ENCODE measurements at places on chromosomes 6 and 20.

DNA sequence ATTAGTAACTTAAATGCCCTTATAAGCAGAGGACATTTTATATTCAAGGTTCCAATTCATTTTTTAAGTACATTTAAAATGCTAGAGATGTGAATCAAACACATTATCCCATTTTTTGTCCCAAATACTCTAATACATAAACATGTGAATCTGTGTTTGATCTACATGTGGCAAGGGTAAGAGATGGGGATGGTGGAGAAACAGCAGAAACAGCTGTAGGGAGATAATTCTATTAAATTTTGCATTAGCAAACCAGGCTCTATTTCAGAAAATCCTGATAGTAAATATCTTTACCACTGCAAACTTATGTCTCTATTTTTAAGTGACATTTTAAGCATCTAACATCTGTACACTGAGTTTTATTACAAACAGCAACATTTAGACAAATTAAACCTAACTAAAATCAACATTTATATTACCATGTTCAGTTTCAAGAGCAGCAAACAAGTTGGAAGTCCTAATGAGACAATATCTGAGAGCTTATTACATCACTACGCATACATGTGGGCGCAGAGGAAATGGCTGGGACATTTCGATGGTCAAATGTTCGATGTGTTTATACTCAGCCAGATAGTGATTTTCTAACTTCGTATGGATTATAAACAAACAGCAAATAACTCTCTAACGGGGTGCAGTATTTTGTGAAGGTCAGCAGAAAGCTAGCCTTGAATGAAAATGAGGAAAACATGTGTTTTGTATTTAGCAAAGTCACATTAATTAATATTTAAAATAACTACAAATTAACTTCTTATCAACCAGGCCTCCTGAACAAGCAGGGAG lies 165.1 kb downstream of the GJA1 start:
- DNase-seq, result no peak

DNA sequence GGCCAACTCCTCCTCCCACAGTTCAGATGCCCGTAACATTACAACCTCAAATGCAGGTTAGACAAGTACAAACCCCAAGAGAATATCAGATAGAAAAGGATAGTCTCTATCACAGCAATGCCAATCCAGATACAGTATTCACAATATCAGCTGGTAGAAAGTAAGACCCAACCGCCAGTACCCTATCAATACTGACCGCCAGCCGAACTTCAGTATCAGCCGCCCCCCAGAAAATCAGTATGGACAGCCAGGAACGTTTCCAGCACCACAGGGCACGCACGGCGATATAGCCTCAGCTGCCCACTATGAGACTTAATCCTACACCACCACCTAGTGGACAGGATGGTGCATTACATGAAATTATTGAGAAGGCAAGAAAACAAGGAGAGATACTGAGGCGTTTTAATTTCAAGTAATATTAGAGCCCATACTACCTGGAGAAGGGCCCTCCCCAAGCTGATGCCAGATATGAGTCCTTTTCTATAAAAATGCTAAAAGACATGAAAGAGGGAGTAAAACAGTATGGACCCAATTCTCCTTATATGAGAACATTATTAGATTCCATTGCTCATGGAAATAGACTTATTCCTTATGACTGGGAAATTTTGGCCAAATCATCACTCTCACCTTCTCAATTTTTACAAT lies 17.6 kb upstream of the EIF2S2 start:
- peak; percentile 70 for DNase-seq

- peak; percentile 56 for DNase-seq
These were observed 31.8 kb upstream of the ZBP1 start for GRCh38 chr20:57651881-57652605.

GRCh38 chr6:57307850-57308249 lies 9.6 kb upstream of the PRIM2 start:
- no peak for DNase-seq

- DNase-seq, result no peak
These were observed 14.5 kb upstream of the SEC63 start for GRCh38 chr6:107972413-107973096.

GRCh38 chr6:160417550-160417949 lies 69.4 kb downstream of the SLC22A3 start:
- no peak for DNase-seq

- no peak for DNase-seq
These were observed 21.7 kb downstream of the MTCL3 start for GRCh38 chr6:127497410-127497809.

DNA sequence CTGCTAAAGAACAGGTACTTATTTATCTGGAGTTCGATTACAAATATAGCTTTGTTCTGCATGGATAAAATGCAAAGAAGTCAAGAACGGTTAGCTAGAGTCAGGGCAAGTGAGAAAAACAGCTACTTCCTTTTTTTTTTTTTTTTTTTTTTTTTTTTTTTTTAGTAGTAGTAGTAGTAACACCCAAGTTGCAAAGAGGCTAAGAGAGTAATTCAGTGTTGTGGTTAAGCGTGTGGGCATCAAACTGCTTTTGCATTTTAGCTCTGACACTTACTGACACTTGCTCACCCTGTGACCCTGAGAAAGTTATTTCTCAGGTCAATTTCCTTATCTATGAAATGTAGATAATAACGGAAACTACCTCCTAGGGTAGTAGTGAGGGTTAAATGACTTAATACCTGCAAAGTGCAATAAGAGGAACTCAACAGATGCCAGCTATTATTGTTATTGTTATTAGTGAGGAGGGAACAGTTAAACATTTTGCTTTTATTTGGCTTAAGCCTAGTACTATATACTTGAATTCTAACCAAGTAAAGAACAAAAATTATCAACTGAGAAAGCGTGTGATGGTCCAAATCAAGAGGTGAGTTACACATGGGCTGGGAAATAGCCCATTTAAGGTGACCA lies 86.7 kb upstream of the BACH2 start:
- no peak for DNase-seq

DNA sequence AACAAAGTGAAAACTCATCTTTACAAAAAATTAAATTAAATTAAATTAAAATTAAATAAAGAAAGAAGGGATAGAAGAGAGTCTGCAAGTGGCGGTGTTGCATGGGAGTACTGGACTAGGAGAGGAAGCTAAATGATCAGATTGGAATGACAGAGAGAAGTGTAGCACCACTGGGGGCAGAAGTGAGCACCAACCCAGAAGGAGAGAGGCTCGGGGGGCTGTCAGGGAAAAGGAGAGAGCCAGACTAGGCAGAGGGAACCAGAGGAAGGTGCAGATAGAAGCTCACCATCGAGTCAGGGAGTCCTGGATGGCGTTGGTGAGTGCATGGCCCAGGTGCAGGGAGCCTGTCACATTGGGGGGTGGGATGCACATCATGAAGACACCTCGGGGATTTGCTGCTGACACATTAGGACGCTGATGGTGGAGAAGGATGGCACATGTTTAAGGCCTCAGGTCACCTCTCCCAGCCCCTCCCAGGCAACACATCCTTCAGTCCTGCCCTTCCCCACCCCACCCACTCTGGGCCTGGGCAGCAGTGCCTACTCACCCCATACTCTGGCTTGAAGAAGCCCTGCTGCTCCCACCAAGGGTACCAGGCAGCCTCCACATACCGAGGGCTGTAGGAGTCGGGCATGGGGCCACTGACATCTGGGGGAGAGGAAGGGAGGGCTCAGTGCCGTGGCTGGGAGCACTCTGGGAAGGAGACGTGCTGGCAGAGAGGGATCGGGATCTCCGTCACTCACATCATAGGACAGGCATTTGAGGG lies 4.0 kb downstream of the VARS1 start:
- DNase-seq, result peak; percentile 68

Data from Right ventricle myocardium inferior (tissue), 1 donor.